Natural killer cell treated with Interleukin-12 subunit alpha and Interleukin-12 subunit beta and Interleukin-15 and Interleukin-18, amount 100 ng/mL, for 72 hours (primary cell): ENCODE measurements at places on chromosomes 7 and 10. TPM values are rescaled to one million over a fixed set of nuclear protein-coding genes. Genes with fewer than 3 reads are reported as not detected.

- DNase-seq, result no peak
- H3K27me3 ChIP-seq, result peaks cover 35% of the 10 kb centered on the region
- H3K27ac ChIP-seq, result no peak overlapping the region
- H3K4me1 ChIP-seq, result peaks cover 6% of the 10 kb centered on the region
- no peak overlapping the region for H3K4me3 ChIP-seq
These were observed 25.6 kb upstream of the GRID1 start for GRCh38 chr10:86391986-86392722.

Gene LMOD2
- not detected for total RNA-seq

Gene ATOH7
- not detected for total RNA-seq

DNA sequence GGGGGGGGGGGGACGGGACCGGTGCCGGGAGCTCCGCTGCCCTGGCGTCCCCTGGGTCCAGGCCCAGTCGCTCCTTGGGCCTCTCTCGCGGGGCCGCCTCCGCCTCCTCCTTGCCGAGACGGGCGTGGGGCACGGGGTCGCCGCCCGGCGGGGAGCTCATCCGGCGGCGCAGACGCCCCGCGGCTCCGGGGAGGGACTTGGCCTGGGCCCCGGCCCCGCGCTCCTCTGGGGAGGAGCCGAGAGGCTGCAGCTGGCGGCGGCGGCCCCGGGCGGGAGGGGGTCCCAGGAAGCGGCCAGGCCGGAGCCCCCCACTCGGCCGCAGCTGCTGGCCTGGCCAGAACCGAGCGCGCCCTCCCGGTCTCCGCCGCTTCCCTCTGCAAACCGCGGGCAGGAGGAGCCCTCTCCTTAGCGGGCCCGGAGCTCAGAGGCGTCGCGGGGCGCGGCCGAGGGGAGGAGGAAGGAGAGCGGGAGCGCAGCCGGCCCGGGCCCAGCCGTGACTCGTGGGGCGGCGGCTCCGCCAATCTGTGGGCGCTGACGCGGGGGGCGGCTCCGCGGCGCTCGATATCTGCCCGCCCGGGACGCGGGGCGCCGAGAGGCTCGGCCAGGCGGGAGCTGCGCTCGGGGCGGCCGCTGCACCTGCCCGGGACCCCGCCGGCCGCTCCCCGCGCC lies at the start of gene FAM20C:
FAM20C (plus strand) TSS at position 591 of the 669 bp plus-strand sequence. CDS start 629 bp downstream, outside the sequence.
- no peaks in the 10 kb centered on the region for H3K4me1 ChIP-seq
- peak within 1 kb of the TSS; percentile 68 for H3K4me3 ChIP-seq
- no peaks in the 10 kb centered on the region for H3K36me3 ChIP-seq
- no peak for DNase-seq
- H3K27me3 ChIP-seq, result peaks cover 24% of the 10 kb centered on the region

Gene CCAR1
- total RNA-seq, result 81.8 TPM
